ENCODE measurements at places on chromosomes 16 and 17.

GRCh38 chr16:77290451-77291115, 91.4 kb downstream of the SYCE1L start:
- no peak for DNase-seq

DNA sequence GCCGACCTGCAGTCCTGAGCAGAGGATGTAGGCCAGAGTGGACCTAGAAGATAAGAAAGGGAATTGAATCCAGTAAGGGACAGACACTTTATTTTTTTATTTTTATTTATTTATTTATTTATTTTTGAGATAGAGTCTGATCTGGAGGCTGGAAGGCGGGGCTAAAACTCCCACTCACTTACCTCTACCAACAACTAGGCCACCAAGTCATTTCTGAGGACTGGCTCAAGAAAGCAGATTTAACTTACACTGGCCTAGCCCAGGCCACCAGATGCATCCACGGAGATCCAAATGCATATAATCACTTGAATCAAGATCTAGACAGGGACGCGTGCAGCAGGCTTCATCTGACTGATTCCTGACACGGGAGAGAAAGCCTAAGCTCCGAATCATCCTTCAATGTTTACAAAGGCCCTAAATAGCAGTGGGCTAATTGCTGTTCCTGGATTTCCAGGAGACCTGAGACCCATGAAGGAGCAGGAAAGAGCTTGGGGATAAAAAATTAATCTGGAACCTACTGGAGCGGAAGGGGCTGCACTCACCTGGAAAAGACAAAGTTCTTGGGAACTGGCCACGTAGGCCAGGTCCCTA, 1.1 kb upstream of the ALOX12 start:
- DNase-seq = no peak

GRCh38 chr17:32341857-32342602, at the start of gene C17orf75:
C17orf75 (minus strand) TSS chr17:32342173; CDS start chr17:32342139, 34 bp downstream.
- peak; percentile 46 for DNase-seq

- DNase-seq = no peak
Measured at GRCh38 chr16:19672378-19672777, 45.6 kb downstream of the KNOP1 start.

DNA sequence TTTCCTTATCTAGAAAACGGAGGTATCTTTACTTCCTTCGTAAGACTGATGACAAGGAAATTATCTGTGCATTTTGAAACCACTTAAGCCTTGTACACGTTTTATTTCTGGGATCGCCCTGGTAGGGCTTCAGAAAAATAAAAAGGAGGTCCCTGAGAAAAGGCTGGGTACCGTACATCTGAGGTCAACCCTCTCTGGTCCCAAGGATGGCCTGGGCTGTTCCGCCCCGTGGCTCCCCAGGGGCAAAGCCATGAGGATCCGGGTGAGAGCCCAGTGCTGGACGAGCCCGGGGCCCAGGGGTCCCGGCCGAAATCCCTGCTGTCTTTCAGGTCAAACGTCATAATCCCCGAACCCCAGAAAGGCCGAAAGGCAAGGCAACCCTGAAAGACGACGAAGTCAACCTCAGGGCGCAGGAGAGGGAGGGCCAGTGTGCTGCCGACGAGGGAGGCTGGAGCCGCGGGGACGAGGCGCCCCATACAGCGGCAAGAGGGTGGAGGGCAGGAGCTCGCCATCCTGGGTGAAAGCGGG, 656 bp upstream of the FUS start:
- DNase-seq = no peak

GRCh38 chr16:11349599-11350276, 4.5 kb downstream of the RMI2 start:
- DNase-seq = no peak

- no peak for DNase-seq
Measured at GRCh38 chr17:41692722-41693521, 4.2 kb downstream of the EIF1 start.

DNA sequence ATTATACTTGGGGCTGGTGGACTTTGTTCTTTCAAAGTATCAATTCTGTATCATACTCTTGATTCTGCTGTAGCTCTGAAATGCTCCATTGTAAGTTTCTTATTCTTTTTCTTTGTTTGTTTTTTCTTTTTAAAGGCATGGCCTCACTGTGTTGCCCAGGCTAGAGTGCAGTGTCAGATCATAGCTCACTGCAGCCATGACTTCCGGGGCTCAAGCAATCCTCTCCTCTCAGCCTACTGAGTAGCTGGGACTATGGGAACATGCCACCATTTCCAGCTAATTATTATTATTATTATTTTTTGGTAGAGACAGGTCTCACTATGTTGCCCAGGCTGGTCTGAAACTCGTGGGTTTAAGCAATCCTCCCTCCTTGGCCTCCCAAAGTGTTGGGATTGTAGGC, 38.9 kb upstream of the METTL9 start:
- DNase-seq = no peak

GRCh38 chr16:72924537-72924926, 123.4 kb downstream of the ZFHX3 start:
- no peak for DNase-seq

GRCh38 chr17:74447628-74448159, 15.8 kb downstream of the GPRC5C start:
- no peak for DNase-seq

DNA sequence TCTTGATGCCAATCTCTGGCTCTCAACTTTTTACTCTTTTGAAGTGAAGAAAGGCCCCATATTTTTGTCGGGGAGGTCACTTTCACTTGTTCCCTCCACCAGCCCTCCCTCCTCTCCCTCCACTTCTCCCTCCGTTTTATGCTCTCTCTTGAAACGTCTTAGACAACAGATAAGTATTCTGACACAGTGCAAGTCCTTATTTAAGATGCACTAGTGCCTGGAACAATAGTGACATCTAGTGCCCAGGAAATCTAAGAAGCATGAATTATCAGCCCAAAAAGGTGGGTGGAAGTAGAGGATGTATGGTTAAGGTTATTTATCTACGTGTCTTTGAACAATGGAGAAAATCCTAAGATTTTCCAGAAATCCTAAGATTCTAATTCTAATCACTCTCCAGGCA, 17.9 kb downstream of the PSME3IP1 start:
- DNase-seq = no peak

DNA sequence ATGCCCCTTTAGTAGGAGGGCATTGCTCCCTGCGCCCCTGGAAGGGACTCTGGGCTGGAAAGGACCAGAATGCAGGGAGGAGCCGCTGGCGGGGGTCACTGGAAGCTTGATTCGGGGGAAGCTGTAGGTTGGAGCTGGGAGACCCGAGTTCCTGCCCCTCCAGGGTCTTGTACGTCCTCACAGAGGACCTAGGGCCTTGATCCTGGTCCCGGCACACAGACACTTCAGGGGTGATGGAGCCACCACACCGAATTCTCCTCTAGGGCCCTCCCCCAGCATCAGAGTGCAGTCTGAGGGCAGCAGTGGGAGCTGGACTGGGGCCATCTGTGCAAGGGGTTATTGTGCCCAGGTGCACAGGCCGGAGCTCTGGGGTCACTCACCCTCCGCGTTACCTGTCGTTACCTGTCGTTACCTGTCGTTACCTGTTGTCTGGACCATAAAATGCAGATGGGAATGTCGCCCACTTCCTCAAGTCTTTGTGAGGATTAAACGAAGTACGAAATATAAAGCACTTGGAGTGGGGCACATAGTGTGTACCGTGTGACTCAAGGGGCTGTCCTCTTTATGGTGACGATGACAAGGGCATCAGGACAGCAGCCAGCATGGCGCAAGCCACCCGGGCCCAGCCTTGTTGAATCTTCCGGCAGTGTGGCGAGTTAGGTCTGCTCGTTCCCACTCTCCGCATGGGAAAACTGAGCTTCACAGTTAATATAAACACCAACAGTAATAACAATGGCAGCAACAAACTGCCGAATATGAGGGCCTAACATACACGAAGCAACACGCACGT, 48.6 kb downstream of the CMIP start:
- DNase-seq = no peak

GRCh38 chr16:16938980-16939379, 531.8 kb downstream of the XYLT1 start:
- DNase-seq = no peak

Measured in T-helper 22 cell (primary cell).